ENCODE measurements at places on chromosomes 5 and 9.

- DNase-seq = no peak
These were observed 33.0 kb upstream of the MAP1B start for GRCh38 chr5:72074251-72074650.

DNA sequence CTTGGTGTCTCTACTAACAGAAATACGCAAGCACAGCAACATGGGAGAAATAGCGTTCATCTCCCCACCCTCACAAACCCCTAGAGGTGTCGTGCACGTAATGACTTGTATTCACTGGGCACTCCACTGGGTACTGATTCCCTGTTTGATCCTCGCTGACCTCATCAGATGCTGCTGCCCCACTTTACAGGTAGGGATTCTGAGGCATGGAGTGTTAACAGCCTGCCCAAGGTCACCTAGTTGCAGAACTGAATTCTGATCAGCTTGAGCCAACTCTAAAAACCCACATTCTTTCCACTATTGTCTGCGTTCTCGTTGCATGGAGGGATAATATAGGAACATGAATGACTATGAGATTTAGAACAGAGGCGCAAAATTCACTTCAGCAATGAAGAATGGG lies 96.3 kb downstream of the TRIO start:
- no peak for DNase-seq

- no peak for DNase-seq
These were observed 161.6 kb upstream of the TSLP start for GRCh38 chr5:110909950-110910349.

GRCh38 chr5:16529306-16529705 lies 63.7 kb upstream of the ZNF622 start:
- no peak for DNase-seq

- no peak for DNase-seq
These were observed 8.4 kb downstream of the FNBP1 start for GRCh38 chr9:130034570-130034969.

DNA sequence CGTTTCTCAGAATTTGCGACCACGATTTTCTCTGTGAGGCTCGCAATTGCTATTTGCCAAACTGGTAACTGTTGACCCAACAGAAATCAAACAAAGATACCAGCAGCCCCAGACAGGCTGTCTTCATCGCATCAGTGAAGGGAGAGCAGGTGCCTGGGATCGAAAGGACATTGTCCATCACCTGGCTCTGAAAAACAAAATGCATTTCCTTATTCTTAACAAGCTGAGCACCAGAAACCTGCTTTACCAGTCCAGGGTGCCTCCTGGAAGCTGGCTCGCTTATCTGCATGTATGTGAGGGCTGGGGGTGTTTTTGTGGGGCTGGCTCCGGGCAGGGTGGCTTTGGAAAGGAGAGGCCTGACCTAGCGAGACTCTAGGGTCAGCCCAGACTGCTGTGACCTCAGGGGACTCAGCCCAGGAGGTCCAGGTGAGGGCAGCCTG lies 24.7 kb downstream of the WWC1 start:
- no peak for DNase-seq

- no peak for DNase-seq
These were observed 8.6 kb downstream of the SLC2A8 start for GRCh38 chr9:127405344-127406125.

DNA sequence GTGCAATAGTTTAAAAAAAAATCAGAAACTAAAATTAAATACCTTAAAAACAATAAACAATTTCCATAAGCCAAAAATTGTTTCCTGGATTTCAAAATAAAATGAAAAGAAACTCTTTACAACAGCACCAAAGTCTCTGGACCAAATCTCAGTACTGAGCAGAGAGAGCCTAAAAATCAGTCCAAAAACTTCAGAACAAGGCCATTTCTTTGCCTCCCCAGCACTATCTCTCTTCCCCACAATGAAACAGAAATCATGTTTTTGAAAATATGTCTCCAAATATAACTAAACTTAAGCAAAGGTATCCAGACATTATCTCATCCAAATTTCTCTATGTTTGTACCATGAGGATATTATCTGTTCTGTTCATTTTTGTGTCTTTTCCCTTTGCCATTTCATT lies 1.0 kb downstream of the FREM1 start:
- no peak for DNase-seq

GRCh38 chr9:10700915-10701314 lies 88.1 kb upstream of the PTPRD start:
- DNase-seq = no peak

GRCh38 chr5:72587661-72588308 lies 80.6 kb upstream of the ZNF366 start:
- no peak for DNase-seq

GRCh38 chr9:138015021-138015829 lies 137.6 kb downstream of the CACNA1B start:
- no peak for DNase-seq

GRCh38 chr9:75147638-75148037 lies 59.3 kb downstream of the OSTF1 start:
- peak; percentile 62 for DNase-seq

- no peak for DNase-seq
These were observed 343.7 kb downstream of the DMRTA1 start for GRCh38 chr9:22790329-22790728.

DNA sequence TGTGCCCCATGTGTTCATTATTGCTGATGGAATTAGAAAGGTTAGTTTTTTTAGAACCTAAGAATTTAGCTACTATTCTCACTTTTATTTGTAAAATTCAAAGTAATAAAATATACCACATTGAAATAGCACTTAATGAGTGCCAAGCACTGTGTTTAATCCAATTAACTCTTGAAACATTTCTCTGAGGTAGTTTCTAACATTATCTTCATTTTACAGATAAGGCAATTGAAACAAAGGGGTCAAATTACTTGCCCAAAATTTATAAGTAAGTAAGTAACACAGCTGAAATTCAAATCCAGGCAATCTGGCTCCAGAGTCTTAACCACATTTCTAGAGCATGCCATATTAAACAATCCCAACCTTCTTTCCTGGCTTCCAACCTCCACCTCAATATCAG lies 84.2 kb downstream of the MLLT3 start:
- DNase-seq = no peak

- DNase-seq = no peak
These were observed 23.8 kb upstream of the ALDH1B1 start for GRCh38 chr9:38368731-38369130.
